SW480 (cell line): ENCODE measurements at places on chromosomes 6 and 20.

- DNase-seq: no peak
These were observed 26.1 kb upstream of the TBC1D7 start for GRCh38 chr6:13354331-13355042.

DNA sequence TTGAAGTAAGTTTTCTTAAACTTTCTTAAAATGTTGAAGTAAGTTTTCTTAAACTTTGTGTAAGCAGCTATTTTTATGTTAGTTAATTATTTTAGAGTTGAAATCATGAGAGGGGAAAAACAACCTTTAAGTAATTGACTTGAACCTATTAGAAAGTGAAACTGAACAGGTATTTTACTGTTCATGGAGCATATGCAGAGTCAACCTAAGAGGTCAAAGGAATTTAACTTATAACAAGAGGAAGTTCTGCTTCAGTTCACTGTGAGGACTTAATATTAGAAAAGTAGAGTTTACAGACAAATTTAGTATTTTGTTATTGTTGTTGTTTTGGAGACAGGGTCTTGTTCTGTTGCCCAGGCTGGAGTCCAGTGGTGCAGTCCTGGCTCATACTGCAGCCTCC is 38.0 kb downstream of the CDYL start:
- DNase-seq: no peak

GRCh38 chr6:130858498-130859160 is 31.4 kb downstream of the SMLR1 start:
- DNase-seq: no peak

- DNase-seq: no peak
These were observed 522.7 kb upstream of the CDH4 start for GRCh38 chr20:60729135-60729900.

- DNase-seq: no peak
These were observed 252.8 kb downstream of the PHF3 start for GRCh38 chr6:63888416-63888815.
